Liver (tissue), 10 donors: ENCODE measurements at places on chromosomes 12 and 14. TPM values are rescaled to one million over a fixed set of nuclear protein-coding genes. Genes with fewer than 3 reads are reported as not detected.

GRCh38 chr12:97680751-97681150 lies 218.1 kb downstream of the RMST start:
- H3K27ac ChIP-seq = no peak overlapping the region
- no peak for DNase-seq
- no peaks in the 10 kb centered on the region for H3K36me3 ChIP-seq
- H3K27me3 ChIP-seq = no peaks in the 10 kb centered on the region
- H3K4me1 ChIP-seq = no peaks in the 10 kb centered on the region

DNA sequence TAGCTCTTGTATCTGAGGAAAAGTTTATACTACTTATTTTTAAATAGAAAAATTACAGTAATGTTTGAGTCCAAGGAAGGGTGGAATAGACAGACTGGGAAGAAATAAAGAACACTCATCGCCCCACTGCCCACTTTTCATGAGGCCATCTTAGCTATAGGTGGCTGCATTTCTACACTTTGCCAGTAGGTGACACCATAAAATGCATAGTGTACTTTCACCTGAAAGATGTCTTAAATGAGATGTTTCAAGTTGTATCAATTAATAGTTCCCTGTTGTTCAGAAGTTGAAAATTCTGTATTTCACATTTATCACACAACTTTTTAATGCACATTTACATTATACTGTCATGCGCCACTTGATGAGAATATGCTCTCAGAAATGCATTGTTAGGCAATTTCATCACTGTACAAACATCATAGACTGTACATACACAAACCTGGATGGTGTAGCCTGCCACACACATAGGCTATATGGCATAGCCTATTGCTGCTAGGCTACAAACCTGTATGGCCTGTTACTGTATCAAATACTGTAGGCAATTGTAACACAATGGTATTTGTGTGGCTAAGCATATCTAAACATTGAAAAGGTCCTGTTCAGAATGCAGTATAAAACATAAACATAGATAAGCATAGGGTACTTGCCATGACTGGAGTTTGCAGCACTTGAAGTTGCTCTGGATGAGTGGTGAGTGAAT lies 27.6 kb downstream of the PMCH start:
- no peak overlapping the region for H3K27ac ChIP-seq
- no peak for DNase-seq
- H3K36me3 ChIP-seq = no peaks in the 10 kb centered on the region
- H3K4me1 ChIP-seq = no peaks in the 10 kb centered on the region

GRCh38 chr12:29858270-29858786 lies 74.6 kb upstream of the TMTC1 start:
- no peak overlapping the region for H3K4me3 ChIP-seq
- H3K36me3 ChIP-seq = no peaks in the 10 kb centered on the region
- no peaks in the 10 kb centered on the region for H3K27me3 ChIP-seq
- H3K27ac ChIP-seq = no peak overlapping the region
- H3K4me1 ChIP-seq = no peaks in the 10 kb centered on the region

The HVCN1 gene
- polyA plus RNA-seq = 1.8 TPM

The USP44 gene
- polyA plus RNA-seq = 0.03 TPM
